ENCODE measurements at places on chromosomes 3 and 15.

GRCh38 chr3:138188013-138188730, 1.1 kb downstream of the ARMC8 start:
- H3K27ac ChIP-seq: peak overlapping the region; percentile 94
- no peaks in the 10 kb centered on the region for H3K27me3 ChIP-seq
- H3K36me3 ChIP-seq: no peaks in the 10 kb centered on the region
- peak; percentile 83 for DNase-seq
- peaks cover 2% of the 10 kb centered on the region for H3K4me1 ChIP-seq
- peak overlapping the region; percentile 84 for H3K4me3 ChIP-seq

DNA sequence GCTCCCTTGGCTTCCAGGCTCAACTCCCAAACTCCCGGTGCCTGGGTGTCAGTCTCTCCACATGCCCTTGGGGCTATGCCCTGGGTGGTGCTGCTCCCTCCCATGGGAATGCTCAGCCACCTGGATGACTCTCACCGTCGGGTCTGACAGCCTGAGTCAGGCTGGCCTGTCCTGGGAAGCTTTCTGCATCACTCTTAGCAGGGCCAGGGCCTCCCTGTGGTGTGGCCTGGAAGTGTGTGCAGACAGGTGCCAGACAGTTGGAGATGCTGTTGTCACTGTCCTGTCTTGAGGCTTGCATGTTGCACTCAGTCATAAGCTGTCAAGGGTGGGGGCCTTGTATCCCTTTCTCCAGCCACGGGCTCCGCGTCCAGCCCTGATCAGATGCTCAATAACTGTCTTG, 71.7 kb downstream of the GABRG3 start:
- DNase-seq: no peak
- H3K4me1 ChIP-seq: no peaks in the 10 kb centered on the region
- no peaks in the 10 kb centered on the region for H3K27me3 ChIP-seq
- no peak overlapping the region for H3K4me3 ChIP-seq
- H3K36me3 ChIP-seq: no peaks in the 10 kb centered on the region

DNA sequence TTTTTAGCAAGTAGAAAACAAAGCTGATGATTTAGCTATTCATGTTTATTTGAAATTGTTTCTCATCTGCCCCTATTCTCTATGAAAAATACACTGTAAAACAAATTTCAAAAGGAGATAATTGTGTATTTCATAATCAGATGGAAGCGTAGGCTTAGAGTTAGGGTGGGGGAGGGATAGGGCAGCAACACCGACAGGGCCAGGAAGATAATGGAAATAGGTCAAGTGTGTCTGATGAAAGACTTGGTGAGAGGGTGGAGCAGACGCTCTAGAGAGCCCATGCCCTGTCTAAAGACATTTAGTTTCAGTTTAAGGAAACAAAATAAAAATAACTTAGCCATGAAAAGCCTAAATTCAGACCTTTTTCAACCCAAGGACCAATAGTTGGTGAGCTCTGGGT, 51.6 kb upstream of the ARL6 start:
- H3K36me3 ChIP-seq: no peaks in the 10 kb centered on the region
- H3K27me3 ChIP-seq: no peaks in the 10 kb centered on the region
- no peak overlapping the region for H3K27ac ChIP-seq
- no peak overlapping the region for H3K4me3 ChIP-seq
- H3K4me1 ChIP-seq: no peaks in the 10 kb centered on the region

DNA sequence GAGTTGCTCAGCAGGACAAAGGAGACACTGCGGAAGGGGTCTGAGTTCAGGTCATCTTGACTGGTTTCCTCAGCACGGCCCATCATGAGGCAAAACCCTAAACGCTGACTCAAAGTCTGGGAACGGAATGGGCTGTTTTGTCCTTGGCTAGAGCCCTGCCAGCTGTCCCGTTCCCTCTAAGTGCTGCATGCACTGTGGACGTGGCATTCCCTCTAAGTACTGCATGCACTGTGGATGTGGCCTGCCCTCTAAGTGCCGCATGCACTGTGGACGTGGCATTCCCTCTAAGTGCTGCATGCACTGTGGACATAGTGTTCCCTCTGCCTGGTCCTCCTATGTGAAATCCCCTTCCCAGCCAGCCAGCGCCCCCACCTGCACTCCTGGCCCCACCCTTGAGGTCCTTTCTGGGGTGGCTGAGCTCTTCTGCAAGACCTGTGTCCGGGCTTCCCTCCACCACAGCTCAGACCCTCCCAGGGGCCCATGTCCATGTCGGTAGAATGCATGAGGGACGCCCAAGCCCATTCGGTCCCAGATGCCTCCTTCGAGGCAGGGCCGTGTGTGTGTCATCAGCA, 36.7 kb downstream of the TM2D3 start:
- H3K27me3 ChIP-seq: no peaks in the 10 kb centered on the region
- no peak for DNase-seq
- no peak overlapping the region for H3K27ac ChIP-seq
- no peaks in the 10 kb centered on the region for H3K36me3 ChIP-seq
- H3K4me1 ChIP-seq: no peaks in the 10 kb centered on the region

GRCh38 chr3:24614359-24614758, 119.7 kb upstream of the THRB start:
- no peak overlapping the region for H3K4me3 ChIP-seq
- no peak for DNase-seq
- no peaks in the 10 kb centered on the region for H3K36me3 ChIP-seq
- no peak overlapping the region for H3K27ac ChIP-seq

GRCh38 chr3:94965867-94966475, 903.1 kb downstream of the NSUN3 start:
- H3K4me3 ChIP-seq: no peak overlapping the region
- no peaks in the 10 kb centered on the region for H3K36me3 ChIP-seq
- H3K4me1 ChIP-seq: no peaks in the 10 kb centered on the region
- no peak for DNase-seq

GRCh38 chr15:40985541-40986330, 32.5 kb downstream of the CHAC1 start:
- H3K27me3 ChIP-seq: no peaks in the 10 kb centered on the region
- peak overlapping the region; percentile 94 for H3K27ac ChIP-seq
- DNase-seq: peak; percentile 60

DNA sequence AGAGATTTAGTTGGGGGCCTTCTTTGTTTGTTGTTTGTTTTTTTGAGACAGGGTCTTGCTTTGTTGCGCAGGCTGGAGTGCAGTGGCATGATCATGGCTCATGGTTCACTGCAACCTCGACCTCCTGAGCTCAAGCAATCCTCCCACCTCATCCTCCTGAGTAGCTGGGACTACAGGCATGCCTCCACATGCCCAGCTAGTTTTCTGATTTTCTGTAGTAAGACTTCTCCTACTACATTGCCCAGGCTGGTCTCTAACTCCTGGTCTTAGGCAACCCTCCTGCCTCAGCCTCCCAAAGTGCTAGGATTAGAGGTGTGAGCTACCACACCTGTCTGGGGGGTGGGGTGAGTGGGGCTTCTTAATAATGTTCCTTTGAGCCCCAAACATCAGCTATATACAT, 148.3 kb upstream of the ADAMTS9 start:
- H3K36me3 ChIP-seq: no peaks in the 10 kb centered on the region
- no peaks in the 10 kb centered on the region for H3K27me3 ChIP-seq
- no peaks in the 10 kb centered on the region for H3K4me1 ChIP-seq
- no peak for DNase-seq
- no peak overlapping the region for H3K27ac ChIP-seq
- no peak overlapping the region for H3K4me3 ChIP-seq

DNA sequence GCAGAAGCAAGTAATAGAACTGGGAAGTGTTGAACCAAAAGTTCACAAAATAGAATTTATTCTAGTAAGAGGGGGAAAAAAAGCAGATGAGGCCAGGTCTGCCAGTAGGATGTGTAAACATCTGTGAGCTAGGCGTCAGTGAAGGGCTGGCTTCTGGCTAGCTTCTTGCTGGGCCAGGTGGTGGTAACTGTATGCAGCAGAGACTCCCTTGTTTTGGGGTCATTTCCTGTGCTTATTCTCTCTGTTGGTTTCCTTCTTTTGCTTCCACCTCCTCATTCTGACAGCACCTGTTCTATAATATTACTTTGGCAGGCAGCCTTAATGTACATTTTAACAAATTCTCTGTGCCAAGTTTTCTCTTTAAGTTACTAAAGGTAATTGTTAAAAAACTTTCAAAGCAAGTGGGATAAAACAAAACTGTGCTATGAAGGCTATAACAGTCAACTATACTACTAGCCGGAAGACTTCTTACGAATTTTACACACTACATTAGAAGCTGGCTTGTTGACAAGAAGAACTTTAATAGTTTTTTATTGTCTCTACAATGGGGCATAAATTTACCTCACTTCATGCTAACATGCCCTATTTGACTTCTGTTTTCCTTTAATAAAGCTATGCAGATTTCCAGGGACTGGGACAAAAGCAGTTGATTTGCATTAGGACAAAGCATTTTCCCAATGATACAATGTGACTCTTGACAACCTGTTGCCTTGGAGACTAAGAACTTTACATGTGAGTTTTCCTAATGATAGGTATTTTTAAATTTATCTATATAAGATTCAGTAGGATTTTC, 318.8 kb upstream of the NAALADL2 start:
- H3K27ac ChIP-seq: no peak overlapping the region
- no peaks in the 10 kb centered on the region for H3K4me1 ChIP-seq
- no peak overlapping the region for H3K4me3 ChIP-seq
- H3K36me3 ChIP-seq: no peaks in the 10 kb centered on the region
- H3K27me3 ChIP-seq: no peaks in the 10 kb centered on the region
- DNase-seq: no peak

DNA sequence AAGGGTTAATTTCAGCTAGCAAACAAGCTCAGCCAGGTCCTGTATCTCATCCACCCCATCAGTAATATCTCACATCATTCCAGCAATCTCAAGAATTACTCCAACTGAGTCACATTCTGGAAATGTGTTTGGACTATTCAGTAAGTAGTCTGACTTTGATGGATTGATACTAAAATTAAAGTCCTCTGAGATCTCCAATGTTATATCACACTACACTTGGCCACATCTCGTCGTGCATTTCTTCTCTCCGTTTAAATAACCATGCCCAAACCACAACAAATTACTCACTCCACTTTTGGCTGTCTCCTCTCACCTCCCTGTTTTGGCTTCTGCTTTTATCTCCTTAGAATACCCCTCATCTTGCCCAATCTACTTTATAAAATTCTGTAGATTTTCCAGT, 292.2 kb downstream of the PYDC2 start:
- H3K36me3 ChIP-seq: no peaks in the 10 kb centered on the region
- DNase-seq: no peak
- no peaks in the 10 kb centered on the region for H3K27me3 ChIP-seq
- H3K4me3 ChIP-seq: no peak overlapping the region
- no peak overlapping the region for H3K27ac ChIP-seq

DNA sequence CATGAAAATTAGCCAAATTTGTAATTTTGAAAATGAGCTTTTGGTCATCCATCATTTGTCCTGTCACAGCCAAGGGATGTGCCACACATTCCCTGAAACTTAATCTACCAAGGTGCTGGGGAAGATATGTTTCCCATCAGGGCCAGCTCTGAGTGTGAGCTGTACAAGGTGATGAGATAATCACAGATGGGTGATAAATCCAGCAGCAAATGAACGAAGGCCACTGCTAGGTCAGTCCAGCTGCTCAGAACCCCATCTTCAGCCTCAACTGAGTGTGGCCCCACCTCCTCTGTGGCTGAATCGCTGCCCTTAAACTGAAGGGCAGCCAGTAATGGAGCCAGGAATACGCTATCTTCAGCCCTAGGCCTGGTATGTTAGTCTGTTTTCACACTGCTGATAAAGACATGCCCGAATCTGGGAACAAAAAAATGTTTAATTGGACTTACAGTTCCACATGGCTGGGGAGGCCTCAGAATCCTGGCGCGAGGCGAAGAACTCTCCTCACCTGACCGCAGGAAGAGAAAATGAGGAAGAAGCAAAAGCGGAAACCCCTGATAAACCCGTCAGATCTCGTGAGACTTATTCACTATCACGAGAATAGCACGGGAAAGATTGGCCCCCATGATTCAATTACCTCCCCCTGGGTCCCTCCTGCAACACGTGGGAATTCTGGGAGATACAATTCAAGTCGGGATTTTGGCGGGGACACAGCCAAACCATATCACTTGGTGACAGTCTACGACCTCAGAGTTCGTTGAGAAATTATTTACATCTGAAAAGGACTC, 553.0 kb downstream of the NTRK3 start:
- DNase-seq: no peak
- no peaks in the 10 kb centered on the region for H3K4me1 ChIP-seq
- H3K27me3 ChIP-seq: no peaks in the 10 kb centered on the region
- H3K36me3 ChIP-seq: no peaks in the 10 kb centered on the region

DNA sequence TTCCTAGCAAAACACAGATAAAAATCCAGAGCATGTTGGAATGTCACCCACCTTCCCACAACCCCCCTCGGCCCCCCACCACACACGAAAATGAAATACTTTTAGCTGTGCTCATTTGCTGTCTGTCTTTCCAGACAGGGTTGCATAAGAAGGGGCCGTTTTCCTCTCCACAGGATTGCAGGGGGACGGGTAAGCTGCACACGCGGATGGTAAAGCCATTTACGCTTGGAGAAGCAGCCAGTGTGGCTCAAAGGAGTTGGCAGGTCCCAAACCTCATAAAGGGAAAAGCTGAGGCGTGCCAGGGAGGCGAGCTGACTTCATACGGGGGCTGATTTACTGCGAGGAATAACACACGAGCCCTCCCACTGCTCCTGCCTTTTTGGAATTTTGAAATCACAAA, 47.4 kb upstream of the ITGA11 start:
- DNase-seq: peak; percentile 97
- peaks cover 15% of the 10 kb centered on the region for H3K27me3 ChIP-seq
- no peak overlapping the region for H3K27ac ChIP-seq
- no peaks in the 10 kb centered on the region for H3K4me1 ChIP-seq
- no peaks in the 10 kb centered on the region for H3K36me3 ChIP-seq
- no peak overlapping the region for H3K4me3 ChIP-seq

- H3K36me3 ChIP-seq: no peaks in the 10 kb centered on the region
- H3K27ac ChIP-seq: no peak overlapping the region
- H3K27me3 ChIP-seq: peaks cover 9% of the 10 kb centered on the region
- no peak overlapping the region for H3K4me3 ChIP-seq
Measured at GRCh38 chr3:125213364-125213755, 812 bp upstream of the SLC12A8 start.

DNA sequence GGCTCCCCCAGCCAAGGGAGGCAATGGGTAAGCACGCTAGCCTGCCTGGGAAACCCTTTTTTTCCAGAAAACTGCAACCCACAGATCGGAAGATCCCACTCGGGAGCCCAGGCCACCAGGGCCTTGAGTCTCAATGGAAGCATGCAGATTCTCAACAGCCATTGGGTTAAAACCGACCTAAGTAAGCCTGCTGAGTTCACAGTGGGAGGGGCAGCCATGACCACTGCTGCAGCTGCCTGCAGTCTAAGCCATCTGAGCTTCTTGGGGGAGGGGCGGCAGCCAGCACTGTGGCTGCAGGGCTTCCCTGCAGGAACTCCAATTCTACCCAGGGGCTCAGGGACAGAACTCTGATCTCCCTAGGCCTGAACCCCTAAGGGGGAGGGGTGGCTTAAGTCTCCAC, 82.0 kb downstream of the DPPA2 start:
- H3K27me3 ChIP-seq: no peaks in the 10 kb centered on the region
- no peaks in the 10 kb centered on the region for H3K4me1 ChIP-seq
- H3K27ac ChIP-seq: no peak overlapping the region
- no peak overlapping the region for H3K4me3 ChIP-seq
- H3K36me3 ChIP-seq: no peaks in the 10 kb centered on the region
- no peak for DNase-seq
